NCI-H2029 (cell line): ENCODE measurements at places on chromosomes 2 and 18.

DNA sequence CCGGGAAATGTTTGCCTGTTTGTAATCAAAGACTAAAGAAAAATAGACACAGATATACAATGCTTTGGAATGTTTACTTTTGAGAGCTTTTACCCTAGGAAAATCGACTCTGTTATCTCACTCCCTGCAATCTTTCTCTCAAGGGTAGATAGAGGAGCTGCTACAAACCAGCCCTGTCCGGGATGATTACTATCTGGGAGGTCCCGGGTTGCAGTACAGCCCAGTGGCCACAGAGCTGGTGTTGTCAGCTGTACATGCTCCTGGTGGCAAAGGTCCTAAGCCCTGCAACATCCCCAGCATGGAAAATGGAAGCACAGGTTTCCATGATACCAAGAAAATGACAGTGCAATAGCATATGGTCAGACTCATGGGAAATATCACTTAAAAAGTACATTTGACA, 570.5 kb upstream of the SOX11 start:
- no peak for DNase-seq

DNA sequence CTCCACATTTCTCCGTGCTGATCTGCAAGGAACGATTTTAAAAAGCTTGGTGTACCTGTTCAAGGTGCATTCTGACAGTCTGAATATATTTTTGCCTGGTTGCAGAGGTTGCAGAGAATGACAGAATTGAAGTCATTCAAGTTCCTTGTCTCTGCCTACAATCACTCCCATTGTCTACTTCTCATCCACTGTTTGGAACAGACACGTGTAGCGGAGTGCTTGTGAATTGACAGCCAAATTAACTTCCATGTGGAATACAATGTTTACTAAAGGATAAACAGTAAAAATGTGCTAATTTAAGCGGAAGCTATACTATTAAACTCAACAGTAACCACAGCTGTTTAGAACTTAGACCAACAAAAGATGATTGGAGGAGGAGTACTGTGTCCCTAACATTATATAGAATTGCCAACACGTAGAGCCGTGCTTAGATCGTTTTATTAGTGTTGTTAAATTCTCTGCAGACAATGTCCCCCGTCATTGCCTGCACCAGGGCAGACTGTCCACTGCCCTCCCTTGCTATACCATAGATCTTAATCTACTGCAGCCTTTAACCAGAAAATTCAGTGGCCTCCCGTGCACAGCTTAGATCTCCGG, 87.3 kb upstream of the ZCCHC2 start:
- no peak for DNase-seq

GRCh38 chr2:127004893-127005600, 101.9 kb downstream of the BIN1 start:
- DNase-seq, result no peak

DNA sequence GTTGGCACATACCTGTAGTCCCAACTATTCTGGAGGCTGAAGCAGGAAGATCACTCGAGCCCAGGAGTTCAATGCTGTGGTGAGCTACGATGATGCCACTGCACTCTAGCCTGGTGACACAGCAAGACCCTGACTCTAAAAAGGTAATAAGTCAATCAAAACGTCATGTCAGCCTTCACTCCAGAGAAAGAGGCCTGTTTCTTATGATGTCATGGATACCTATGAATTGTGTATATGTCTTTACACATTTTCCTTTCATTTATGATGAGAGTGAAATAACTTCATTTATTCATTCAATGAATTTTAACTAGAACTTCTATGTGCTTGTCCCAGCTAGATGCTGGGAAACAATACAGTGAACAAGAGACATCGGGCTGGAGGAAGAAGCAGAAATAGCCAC, 25.0 kb upstream of the ID2 start:
- no peak for DNase-seq

DNA sequence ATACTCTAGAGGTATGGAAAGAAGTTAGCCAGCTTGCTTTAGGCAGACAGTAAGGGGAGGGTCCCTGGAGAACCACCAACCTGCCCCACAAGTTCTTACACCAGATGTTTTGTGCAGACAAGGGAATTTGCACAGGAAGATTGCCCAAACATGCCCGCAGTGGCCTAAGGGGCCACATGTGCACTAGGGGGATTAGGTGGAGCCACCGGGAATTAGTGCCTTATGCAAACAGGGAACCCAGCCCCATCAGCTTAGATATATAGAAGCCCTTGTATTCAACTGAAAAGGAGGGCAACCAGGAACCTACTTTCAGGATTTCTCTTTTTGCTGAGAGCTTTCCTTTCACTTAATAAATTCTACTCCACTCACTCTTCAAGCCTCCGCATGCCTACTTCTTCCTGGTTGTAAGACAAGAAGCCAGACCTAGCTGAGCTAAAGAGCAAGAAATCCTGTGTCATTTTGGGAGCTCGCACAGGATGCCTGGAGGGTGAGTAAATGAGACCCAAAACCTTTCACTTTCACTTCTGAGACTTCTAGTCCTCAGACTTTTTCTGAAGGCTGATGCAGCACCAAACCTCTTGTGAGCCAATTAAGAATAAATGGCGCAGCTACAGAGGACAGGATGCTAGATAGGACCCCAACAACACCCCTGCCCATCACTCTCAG, 146.3 kb downstream of the GCA start:
- DNase-seq, result no peak

DNA sequence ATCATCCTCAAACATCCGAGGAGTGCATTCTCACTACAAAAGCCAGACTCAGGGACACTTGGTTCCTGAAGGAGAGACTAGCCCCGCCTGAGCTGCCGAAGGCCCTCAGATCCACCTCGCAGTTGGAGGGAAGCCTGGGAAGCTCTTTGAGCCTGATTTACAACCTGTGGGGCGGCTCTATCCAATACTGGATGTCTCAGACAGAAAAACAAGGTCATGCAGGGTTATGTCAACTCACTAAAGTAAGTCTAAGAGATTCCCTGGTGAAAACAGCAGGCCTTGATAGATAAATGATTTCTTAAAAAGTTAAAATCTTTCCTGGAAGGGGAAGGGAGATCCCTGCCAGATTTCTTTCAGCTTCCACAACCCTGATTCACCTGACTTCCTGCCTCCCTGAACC, 284.3 kb downstream of the CYP26B1 start:
- DNase-seq, result no peak

DNA sequence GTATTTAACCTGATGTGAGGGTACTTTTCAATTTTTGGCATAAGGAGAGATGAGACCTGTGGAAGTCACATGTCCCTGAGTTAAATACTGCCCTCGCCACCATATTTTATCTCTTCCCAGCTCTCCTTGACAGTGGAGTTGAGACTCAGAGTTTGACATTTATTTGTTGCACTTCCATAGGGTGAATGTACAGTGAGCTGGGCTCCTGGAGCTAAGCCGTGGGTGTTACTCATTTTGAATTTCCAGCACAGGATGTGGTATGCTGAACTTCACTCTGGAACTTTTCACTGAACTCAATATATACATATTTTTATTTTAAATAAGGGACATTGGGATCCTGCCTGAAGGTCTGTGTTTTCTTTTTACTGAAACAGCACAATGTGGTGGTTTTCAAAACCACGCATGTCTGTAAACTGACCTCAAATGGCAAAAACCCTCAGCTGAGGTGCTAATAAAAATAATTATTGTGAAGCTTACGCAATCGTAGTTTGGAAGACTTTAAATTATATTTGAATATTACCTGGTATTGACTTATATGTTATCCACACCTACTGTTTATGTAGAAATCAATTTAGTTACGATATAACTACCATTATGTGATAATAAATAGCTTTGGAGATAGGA, 12.1 kb downstream of the RNF144A start:
- DNase-seq, result no peak

DNA sequence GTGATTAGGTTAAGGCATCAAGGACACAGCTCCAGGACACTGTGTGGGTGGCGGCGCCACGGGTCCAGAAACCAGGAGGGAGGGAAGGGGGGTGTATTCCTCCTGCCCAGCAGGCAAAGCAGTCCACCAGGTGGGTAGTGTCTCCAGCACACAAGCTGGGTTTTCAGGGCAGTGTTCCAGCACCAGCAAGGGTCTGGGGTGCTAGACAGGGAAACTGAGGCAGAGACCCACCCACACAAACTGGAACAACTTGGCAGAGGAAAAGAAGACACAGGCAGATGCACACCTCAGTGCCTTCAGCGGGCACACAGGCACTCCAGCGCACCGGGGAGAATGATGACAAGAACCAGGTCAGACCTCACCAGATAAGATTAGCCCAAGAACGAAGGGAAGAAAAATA, 28.4 kb upstream of the GNAL start:
- no peak for DNase-seq

GRCh38 chr2:142153601-142154000, 22.8 kb upstream of the LRP1B start:
- no peak for DNase-seq

DNA sequence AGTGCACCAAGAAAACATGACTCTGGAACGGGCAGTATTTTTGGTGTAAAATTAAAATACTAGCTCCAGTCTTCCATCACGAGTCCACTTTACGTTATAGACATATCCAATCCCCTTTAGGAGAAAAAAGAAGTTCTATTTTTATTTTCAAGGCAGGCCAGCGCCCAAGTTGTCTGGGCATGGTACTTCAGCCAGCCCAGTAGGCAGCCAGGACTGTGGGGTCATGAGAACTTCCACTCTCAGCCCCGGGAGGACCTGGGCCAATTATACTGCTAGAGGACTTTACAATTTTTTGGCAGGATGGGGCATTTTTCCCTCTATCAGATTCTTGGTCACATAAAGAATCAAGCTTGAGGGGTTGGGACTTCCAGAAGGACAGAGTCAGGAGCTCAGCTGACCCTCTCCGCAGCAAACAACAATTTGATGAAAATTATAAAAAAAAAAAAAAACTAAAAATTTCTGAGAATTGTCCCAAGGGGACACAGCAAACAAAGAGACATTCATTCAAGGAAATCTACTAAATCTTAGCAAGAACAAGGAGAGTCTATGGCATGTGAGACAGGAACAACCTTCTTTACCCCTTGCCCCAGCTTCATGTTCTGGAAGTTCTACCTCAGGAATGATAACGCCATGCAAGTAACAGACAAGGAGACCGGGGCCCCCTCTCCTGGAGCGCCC, 37.3 kb upstream of the B3GNT2 start:
- no peak for DNase-seq

- DNase-seq, result no peak
These were observed 7.4 kb downstream of the CYRIA start for GRCh38 chr2:16658076-16658739.

DNA sequence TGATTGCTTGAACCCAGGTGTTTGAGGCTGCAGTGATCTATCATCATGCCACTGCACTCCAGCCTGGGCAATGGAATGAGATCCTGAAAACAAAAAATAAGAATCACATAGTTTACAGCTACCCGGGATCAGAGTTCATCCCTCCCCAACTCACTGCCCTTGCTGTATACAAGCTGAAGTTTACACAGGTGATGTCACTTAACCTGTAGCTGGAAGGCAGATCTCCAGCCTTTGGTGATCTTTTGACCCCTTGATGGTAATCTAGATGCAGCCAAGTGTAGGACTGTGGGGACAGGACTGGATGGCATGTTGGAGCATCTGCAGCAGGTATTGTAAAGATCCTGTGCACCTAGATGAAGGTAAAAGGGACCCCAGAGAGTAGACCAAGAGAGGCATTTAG, 66.7 kb upstream of the SLC14A2 start:
- DNase-seq, result no peak

DNA sequence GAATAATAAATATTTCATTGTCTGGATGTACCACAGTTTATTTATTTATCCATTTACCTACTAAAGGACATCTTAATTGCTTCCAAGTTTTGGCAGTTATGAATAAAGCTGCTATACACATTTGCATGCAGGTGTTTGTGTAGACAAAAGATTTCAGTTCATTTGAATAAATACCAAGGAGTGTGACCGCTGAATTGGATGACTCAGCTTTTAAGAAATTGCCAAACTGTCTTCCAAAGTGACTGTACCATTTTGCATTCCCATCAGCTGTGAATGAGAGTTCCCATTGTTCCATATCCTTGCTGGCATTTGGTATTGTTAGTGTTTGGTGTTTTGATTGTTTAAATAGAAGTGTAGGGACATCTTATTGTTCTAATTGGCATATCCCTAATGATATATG, 36.2 kb upstream of the FMNL2 start:
- no peak for DNase-seq

- no peak for DNase-seq
These were observed 43.6 kb upstream of the IHH start for GRCh38 chr2:219104107-219105035.

GRCh38 chr2:167181134-167181533, 292.9 kb downstream of the XIRP2 start:
- no peak for DNase-seq

GRCh38 chr2:29456429-29456828, 341.2 kb downstream of the CLIP4 start:
- DNase-seq, result no peak

DNA sequence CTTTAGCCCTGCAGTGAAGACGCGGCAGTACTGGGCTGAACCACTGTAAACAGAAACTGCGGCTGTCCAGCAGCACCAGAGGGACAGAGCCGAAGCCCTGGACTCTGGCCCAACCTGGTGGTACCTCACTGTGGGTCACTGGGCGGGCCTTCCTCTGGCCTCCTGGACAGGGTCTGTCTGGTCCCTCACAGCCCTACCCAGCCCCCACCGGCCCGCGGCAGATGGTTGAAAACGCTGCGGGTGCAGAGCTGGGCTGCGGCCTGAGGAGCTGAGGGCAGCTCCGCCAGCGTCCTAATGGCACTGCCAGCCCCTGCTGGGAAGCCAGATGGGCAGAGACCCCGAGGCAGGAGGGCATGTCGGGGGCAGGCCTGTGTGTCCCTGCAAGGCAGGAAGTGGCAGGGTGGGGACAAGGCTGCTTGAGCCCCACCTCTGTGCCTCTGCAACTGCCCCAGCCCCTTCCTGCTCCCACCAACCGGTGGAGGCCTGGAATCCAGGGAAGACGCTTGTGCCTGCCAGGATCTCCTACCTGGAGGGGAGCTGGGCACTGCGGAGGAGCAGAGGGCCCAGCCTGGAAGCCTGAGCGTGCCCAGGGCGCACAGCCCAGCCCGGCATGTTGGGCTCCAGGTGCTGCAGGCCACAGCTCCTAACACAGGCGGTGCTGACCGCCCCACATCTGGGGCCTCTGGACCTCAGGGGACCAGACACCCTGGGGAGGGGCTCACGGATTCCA, 36.3 kb downstream of the HS6ST1 start:
- no peak for DNase-seq

- no peak for DNase-seq
These were observed 81.9 kb downstream of the WDSUB1 start for GRCh38 chr2:159204381-159205144.

- no peak for DNase-seq
These were observed 69.5 kb downstream of the HNRNPLL start for GRCh38 chr2:38533180-38533579.
